ENCODE measurements at places on chromosomes 4 and X. TPM values are rescaled to one million over a fixed set of nuclear protein-coding genes. Genes with fewer than 3 reads are reported as not detected.

TENM3 gene
- total RNA-seq = 9.1 TPM

SYNPO2 gene
- total RNA-seq = 6.8 TPM

CT45A5 gene
- total RNA-seq = not detected

RPL39 gene
- 7,732 TPM for total RNA-seq

ATP11C gene
- 27.6 TPM for total RNA-seq

SSX3 gene
- total RNA-seq = not detected

UGT2B15 gene
- not detected for total RNA-seq

TRPC5OS gene
- not detected for total RNA-seq

AKAP4 gene
- total RNA-seq = not detected

HMX1 gene
- total RNA-seq = not detected

TSPAN5 gene
- 42.0 TPM for total RNA-seq

PFKFB1 gene
- total RNA-seq = 0.23 TPM

CXCL3 gene
- 4.9 TPM for total RNA-seq

FGFBP2 gene
- not detected for total RNA-seq

PHKA1 gene
- 3.4 TPM for total RNA-seq

KLB gene
- not detected for total RNA-seq

NAT8L gene
- total RNA-seq = 0.23 TPM

ODAM gene
- not detected for total RNA-seq

MAGEC1 gene
- not detected for total RNA-seq

GIMD1 gene
- total RNA-seq = not detected

NSG1 gene
- 33.4 TPM for total RNA-seq

FAM120C gene
- total RNA-seq = 2.5 TPM

ETNPPL gene
- total RNA-seq = not detected

CFAP299 gene
- not detected for total RNA-seq

BMX gene
- not detected for total RNA-seq

UGT2B10 gene
- total RNA-seq = not detected

TLR10 gene
- not detected for total RNA-seq

NOP14 gene
- 16.4 TPM for total RNA-seq

STPG2 gene
- total RNA-seq = not detected

PDHA1 gene
- 25.3 TPM for total RNA-seq

INTU gene
- total RNA-seq = 1.5 TPM

SEL1L3 gene
- total RNA-seq = 32.6 TPM

GAGE13 gene
- total RNA-seq = not detected

FGF16 gene
- total RNA-seq = 1.6 TPM

SMIM14 gene
- total RNA-seq = 17.2 TPM

UBL4A gene
- total RNA-seq = 37.0 TPM

NKX3-2 gene
- total RNA-seq = 0.09 TPM

KDR gene
- 21.7 TPM for total RNA-seq

Measured in pericardium fibroblast (primary cell).